ENCODE measurements at places on chromosomes 16 and 17. TPM values are rescaled to one million over a fixed set of nuclear protein-coding genes. Genes with fewer than 3 reads are reported as not detected.

Gene DEXI
- 127 TPM for polyA plus RNA-seq

DNA sequence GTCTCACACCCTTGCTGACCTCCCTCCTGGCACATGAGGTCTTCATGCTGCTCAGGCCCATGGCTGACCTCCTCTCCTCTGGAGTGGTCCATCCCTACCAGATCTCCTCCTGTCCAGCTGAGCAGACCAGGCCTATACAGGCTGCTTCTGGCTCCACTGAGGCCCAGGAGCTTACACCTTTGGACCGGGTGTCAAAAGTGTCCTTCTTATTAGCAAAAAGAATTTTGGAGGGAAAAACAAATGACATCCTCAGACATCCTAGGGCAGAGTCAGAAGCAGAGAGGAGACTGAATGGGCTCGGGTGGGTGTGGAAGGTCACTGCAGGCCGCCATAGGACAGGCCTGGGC is 38.1 kb downstream of the WSB1 start:
- no peak for DNase-seq

DNA sequence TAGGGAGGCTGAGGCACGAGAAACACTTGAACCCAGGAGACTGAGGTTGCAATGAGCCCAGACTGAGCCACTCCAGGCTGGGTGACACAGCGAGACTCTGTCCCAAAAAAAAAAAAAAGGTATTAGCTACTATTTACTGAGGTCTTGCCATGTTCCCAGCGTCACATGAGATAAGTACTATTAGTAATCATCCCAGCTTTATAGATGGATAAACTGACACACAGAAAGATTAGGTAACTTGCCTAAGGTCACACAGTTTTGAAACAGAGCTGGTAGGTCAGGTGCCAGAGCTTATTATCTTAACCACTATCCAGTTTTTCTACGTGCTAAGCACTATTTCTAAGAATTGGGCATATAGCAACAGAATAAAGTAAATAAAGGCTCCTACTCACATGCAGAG is 51.6 kb downstream of the TEX14 start:
- no peak for DNase-seq

GRCh38 chr16:73036074-73036826 is 11.7 kb downstream of the ZFHX3 start:
- DNase-seq = no peak

- DNase-seq = no peak
Observed at GRCh38 chr16:78352184-78352583, 252.7 kb downstream of the WWOX start.

GRCh38 chr16:69294051-69294450 is 17.1 kb upstream of the VPS4A start:
- DNase-seq = no peak

- no peak for DNase-seq
Observed at GRCh38 chr16:19980632-19981265, 92.9 kb downstream of the GPR139 start.
